ENCODE measurements at places on chromosomes 2 and 18.

- peak; percentile 24 for DNase-seq
Measured at GRCh38 chr2:59025157-59025757, 784.1 kb upstream of the FANCL start.

DNA sequence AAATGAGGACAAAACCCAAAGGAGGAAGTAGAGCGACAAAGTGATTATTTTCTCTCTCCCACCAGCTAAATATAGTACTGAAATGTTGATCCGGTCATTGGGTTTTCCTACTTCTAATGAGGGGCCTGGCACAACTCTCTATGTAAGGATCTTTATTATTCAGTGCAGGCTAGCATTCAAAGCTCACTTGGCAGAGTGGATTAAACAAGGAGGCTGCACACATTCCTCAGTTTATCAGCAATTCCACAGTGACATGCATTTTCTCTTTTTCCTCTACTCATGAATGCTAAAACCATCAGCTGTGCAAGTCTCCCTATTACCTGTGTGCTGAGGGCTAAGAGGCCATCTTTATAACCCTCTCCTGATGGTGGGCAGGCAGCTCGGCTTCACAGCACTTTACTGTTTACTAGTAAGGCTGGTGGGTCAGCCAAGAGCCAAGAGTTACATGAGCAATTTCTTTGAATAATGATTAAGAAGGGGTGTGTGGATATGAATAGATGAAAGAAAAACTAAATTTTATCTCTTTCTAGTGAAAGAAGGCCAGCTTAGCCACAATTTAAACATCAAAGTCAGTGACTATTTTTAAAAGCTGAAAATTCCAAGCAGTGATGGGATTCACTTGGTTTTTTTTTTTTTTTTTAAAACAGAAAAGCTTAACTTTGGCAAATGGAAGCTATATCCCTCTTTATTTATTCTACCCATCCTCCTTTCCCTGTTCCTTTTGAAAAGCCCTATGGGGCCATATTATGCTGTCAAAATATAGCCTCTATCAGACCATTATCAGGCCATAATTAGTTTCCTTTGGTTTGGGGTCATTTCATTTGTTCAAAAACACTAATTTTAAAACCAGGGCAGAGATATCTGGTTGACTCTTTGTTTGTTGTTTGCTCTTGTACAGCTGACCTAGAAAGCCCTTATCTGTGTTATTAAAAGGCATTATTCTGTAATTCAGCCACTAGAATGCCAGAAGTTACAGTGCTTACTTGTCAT is 111.0 kb downstream of the RBM43 start:
- DNase-seq: no peak

GRCh38 chr2:216206821-216207220 is 97.7 kb downstream of the XRCC5 start:
- DNase-seq: no peak

- no peak for DNase-seq
Measured at GRCh38 chr2:45301307-45302277, 292.3 kb upstream of the SIX2 start.

DNA sequence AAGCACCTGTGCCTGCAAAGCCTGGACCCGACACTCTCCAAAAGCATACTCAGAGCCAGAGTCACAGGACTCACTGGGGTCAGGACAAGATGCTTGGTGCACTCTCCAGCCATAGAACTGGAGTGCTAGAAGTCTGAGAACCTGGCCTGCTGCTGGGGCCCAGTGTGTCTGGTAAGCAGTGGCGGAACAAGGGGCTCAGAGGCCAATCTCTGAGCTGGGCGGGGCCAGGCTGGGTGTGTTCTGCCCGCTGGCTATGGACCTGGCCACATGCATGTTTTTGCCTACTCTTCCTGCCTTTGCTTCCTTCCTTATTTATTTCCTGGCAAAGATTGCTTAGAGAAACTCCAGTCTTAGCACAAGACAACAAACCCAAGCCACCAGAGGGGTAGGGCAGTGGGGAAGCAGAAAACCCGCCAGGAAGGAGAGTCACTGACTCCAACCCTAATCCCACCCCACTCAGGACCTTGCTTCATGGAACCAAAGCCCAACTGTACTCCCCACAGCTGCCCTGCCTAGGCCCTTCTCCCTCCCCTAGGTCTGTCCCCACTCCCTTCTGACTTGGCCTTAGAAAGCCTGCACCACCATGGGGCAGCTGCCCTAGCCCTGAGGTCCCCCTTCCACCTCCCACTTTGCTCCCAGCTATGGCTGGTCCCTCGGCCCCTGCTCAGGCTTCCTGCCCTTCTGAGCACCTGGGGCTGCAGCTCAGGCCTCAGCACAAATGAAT is 315.5 kb downstream of the CELF4 start:
- DNase-seq: no peak

DNA sequence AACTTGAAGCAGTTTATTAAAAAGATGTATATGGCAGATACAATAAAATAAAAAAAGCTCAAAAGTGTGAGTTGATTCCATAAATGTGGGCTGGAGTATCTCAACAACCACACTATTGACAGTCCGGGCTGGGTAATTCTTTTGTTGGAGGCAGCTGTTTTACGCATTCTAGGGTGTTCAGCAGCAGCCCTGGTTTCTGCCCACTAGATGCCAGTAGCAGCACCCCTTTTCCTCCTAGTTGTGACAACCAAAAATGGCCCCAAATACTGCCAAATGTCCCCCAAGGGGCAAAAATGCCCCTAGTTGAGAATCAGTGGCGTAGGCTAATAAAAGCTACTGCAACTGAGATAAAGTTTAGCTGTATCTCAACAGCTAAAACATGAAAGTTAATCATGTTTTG is 44.8 kb downstream of the CHMP3 start:
- no peak for DNase-seq

DNA sequence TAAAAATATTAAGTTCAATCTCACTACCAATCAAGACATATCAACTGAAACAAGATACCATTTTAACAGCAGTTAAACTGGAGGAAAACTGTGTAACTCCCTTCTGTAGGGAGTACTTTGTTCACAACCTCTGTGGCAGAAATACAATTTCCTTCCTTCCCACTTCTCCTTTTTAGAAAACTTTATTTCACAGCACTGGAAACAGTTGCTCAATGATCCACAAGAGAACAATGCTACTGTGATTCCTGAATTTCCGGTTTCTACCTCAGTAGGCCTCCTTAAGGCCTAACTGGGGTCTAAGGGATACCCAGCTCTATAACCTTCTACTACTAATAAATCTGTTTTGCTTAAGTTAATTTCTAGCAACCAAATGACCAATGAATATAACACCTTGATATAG is 14.1 kb downstream of the TLK1 start:
- DNase-seq: no peak

DNA sequence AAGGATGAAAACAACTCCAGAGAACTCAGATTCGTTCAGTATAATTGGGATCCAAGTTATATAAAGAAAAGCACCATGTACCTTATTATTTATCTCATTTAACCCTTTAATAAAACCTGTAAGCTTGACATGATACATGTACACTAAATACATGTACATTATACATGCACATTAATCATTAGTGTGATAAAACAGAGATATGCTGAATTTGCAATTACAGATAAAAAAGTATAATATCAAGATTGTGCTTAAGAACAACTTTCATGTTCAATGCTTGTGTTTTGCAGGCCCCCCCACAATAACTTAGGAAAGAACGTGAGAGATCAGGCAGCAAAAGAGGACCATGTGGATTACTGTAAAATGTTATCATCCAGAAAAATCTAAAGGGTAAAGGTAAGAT is 385.4 kb upstream of the GYPC start:
- no peak for DNase-seq

GRCh38 chr2:112980537-112980936 is 2.7 kb downstream of the IL36G start:
- no peak for DNase-seq

- DNase-seq: no peak
Measured at GRCh38 chr2:212845941-212846340, 305.5 kb downstream of the IKZF2 start.

- DNase-seq: no peak
Measured at GRCh38 chr2:45782986-45783385, 131.5 kb downstream of the PRKCE start.

DNA sequence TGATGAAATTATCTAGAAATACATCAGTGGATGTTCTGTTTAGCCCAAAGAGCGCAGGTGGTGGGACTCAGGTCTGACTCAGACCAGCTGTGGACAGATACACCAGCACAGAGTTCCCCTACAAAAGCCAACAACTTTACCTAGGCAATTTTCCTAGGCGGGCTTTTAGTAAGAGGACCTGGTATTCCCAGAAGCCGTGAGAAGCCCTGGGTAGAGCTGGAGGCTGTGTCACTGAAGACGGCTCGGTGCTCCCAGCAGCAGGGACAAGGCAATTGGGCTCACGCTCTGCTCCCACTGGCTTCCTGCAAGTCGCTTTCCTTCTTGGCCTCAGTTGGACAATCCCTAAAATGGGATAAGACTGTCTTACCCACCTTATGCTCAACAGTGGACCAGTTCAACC is 41.1 kb downstream of the TPO start:
- DNase-seq: no peak

DNA sequence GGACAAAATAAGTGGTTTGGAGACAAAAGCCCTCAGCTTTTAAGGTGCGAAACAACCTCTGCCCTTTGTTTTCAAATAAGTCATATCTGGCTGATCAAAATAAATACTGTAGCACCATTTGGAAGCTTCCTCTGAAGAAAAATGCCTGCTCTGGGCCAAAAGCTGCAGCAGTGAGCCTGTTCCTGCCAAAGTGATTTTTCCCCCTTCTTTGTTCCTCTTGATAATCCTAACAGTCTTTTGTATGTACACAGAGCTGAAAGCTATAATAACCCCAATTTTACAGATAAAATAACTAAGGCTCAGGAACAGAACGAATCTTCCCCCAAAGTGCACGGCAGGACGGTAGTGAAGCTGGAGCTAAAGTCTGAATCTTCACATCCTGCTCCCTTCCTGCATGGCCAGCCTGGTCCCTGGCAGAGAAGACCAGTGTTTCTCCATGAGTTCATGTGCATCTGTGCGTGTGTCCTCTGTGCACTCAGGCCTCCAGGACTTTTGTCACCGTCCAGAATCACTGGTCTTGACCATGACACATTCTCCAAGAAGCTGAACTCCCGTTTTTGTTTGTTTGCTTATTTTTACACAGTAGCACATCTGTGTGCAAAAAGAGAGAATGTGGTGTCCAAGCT is 2114.1 kb upstream of the PIK3C3 start:
- no peak for DNase-seq

DNA sequence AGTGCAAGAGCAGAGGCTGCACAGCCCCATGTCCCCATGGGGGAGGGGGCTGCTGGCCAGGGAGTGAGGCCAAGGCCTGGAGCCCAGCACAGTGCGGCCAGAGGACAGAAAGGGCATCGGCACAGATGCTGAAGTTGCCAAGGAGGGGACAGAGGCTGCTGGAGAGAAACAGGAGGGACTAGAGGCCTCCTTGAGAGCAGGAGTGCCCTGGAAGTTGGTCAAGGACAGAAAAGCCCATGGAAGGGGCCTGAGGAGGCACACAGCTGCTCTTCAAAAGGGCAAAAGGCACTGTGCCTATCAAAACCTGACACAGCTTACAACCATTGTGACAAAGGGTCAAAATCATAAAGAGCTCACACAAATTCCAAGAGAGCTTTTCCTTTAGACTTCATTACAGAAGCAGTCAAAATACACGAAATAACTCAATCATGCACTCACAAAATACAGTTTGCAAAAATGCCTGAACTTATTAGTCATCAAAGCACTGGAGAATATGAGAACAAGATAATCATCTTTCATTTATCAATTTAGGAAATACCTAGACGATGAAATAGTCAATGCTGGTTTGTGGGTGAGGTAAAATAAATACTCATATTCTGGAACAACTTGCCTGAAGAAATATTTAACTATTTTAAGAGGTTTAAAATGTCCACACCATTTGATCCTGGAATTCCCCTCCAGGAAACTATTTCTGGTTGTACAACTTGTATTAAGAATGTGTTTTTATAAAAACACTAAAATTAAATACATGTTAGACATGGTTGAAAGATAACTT is 79.6 kb downstream of the USP40 start:
- no peak for DNase-seq

GRCh38 chr2:128660836-128661235 is 342.2 kb upstream of the HS6ST1 start:
- DNase-seq: no peak

DNA sequence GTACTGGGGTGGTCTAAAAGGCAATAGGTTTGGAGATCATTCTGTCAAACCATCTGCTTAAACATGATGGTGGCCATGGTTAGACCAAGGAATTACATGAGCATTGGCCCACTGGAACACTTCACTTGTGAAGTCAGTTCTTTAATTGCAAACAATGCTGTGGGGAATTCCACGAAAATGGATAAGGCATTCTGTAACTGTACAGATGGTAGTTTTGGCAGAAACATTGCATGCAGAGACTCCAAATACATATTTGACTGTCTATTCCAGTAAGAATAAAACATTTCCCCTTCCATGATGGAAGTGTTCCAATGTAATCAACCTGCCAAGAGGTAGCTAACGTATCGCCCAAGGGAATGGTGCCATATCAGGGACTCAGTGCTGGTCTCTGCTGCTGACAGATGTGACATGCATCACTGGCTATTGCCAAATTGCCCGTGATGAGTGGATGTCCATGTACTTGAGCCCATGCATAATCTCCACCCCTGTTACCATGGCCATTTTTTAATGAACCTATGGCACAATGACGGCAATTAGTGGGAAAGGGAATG is 417.9 kb downstream of the CDH7 start:
- no peak for DNase-seq

Data from GM10248 (cell line).